Cardiac muscle cell (in vitro differentiated cells and primary cell): ENCODE measurements at places on chromosomes 3 and 15.
A peak's percentile ranks its signal among the peaks of the same experiment; 100 is the strongest.

- DNase-seq, result no peak
These were observed 128.6 kb downstream of the SLCO3A1 start for GRCh38 chr15:91981821-91982800.

DNA sequence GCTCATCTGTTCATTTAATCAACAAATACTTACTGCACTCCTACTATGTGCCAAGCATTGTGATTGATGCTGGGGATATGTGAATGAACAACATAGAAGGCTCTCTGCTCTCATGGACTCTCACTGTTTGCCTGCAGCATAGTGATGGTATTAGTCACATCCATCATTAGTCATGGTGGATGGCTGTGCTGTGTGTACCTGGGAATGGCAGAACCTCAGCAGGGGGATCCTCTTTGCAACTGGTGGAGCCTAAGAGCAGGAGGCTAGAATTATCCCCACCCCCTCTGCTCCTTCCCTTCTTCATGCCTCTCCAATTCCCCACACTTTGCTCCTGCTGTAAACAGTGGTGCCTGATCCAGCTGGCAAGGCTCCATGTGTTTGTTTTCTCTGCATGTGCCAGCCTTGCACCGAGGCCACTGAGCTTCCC lies 20.5 kb downstream of the BOC start:
- no peak for DNase-seq

DNA sequence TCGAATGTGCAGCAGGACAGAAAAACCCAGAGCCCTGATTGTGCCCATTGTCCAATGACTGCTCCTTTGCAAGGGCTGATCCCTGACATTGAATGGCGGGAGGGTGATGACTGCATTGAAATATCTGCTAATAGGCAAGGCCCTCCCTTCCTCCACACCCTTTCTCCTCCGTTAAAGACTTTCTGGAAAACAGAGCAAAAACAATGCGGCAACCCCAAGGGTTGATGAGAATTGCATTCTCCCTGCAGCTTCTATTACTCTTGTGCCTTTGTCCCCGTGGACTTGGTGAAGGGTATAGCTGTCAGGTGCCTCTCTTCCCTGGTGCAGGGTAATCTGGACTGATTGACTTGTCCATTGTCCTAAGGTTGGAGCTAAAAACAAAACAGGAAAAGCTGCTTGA lies 71.8 kb downstream of the THSD4 start:
- no peak for DNase-seq

- DNase-seq, result no peak
These were observed 317.2 kb upstream of the PROK2 start for GRCh38 chr3:72102112-72102616.

DNA sequence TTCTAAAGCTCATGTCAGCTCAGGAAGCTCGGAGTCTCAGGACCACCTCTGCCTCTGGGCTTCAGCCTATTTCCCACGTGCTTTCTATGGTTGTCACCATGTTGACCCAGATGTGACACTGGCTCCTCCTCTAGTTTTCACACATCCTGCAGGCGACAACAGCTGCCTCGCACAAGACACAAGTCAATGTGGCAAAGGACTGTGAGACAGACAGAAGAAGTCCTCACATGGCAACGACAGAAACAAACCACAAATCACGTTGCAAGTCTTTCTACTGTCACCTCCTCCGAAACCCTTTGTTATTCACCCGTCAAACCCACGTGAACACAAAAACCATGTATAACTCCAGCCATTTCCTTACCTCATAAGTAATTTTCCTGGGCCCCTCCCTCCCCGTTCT lies 194.5 kb downstream of the MEX3B start:
- no peak for DNase-seq

DNA sequence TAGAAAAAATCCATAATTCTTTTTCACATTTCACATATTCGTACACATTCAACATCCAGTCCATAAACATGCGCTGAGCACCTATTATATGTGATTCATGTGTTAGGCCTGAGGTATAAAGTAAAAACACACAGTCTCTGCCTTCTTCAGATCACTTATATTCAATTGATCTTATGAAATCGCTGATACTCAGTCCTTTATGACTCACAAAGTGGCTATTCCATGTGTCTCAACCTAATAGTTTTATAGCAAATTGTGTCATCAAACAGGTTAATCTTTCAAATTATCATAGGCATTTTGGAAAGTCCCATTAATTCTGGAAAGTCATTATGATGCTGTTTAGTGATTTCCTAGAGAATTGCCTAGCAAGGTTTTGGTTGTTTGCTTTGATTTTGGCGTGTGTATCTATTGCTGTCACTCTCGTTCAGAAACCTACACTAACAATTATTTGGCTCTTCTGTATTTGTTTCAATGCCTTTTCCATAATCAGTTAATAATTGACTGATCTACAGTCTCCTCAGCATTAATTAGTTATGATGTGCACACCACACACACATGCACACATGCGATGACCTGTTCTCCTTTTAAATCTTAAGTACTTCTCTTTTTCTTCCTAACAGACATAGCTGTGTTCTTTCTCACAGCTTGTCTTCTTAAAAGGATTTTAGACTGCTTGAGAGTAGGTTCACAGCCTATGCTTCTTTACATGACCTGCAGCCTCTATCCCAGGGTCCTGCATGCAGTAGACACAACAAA lies 353.1 kb downstream of the MECOM start:
- no peak for DNase-seq

GRCh38 chr3:4949659-4950058 lies 29.6 kb upstream of the BHLHE40 start:
- DNase-seq, result peak; percentile 18
